Activated T-helper 17 cell treated with anti-CD3 and anti-CD28 coated beads, Interleukin-2, amount 50 U/mL, for 72 hours (primary cell): ENCODE measurements at places on chromosomes 4 and X.

DNA sequence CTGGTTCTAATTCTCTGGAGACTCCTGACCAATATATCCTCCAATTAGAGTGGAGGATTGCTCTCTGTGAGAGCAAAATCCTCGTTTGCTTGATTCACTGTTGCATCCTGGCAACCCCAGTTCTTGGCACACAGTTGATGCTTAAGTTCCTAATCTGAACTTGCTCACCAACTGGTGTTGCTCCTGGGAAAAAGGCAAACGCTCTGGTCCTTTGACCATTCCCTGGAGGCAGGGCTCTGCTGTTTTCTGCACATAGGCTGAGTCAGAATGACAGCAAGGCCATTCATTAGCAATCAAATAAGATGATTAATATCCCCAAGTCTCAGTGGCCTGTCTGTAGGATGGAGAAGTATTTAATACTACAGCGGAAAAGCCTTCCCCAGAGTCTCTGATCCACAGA, 172.7 kb upstream of the TBC1D9 start:
- peaks cover 13% of the 10 kb centered on the region for H3K27me3 ChIP-seq
- no peak overlapping the region for H3K4me3 ChIP-seq
- ATAC-seq: no peak
- no peaks in the 10 kb centered on the region for H3K4me1 ChIP-seq

GRCh38 chr4:22414833-22415232, 101.0 kb downstream of the ADGRA3 start:
- no peak for ATAC-seq
- no peak overlapping the region for H3K4me3 ChIP-seq
- no peak overlapping the region for H3K27ac ChIP-seq
- H3K4me1 ChIP-seq: no peaks in the 10 kb centered on the region

DNA sequence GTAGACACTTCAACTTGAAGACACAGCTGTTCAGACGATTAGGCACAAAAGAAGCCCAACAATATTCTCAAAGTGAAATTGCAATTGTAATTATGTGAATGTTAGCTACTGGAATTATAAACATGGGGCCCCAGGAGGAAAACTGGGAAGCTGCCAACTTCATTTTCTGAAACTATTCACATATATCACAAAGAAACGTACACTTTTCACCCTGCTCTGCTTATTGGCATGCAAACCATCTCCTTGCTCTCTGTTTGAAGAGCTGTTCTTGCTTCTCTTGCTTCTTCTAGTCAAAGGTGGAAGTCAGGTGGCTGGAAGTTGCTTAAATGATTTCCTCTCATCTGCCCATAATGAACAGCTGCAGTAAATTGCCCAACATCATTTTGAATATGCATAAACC, 320.1 kb downstream of the CFAP299 start:
- H3K4me1 ChIP-seq: no peaks in the 10 kb centered on the region
- no peaks in the 10 kb centered on the region for H3K36me3 ChIP-seq
- no peak overlapping the region for H3K4me3 ChIP-seq
- no peak overlapping the region for H3K27ac ChIP-seq
- H3K27me3 ChIP-seq: no peaks in the 10 kb centered on the region

- H3K36me3 ChIP-seq: no peaks in the 10 kb centered on the region
- no peaks in the 10 kb centered on the region for H3K27me3 ChIP-seq
- ATAC-seq: no peak
- no peak overlapping the region for H3K4me3 ChIP-seq
- no peaks in the 10 kb centered on the region for H3K4me1 ChIP-seq
Observed at GRCh38 chrX:73913580-73913979, 350.6 kb downstream of the CHIC1 start.

DNA sequence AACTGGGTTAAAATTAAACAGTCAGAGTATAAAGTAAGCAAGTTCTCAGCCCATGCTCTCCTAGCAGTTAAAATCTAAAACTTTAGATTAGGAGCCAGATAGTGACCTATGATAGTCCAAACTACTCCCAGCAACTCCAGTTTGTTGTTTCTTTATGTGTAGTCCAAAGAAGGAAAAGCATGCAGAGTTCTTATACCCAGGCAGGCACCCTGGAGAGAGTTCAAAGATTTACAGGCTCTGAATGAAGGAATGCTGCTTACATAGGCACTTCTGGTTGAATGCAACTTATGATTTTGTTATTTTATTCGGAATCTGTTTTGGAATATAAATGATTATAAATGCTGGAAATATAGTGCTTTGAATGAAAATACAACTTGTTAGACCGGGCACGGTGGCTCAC, 67.2 kb downstream of the GPAT3 start:
- no peak for ATAC-seq
- H3K4me1 ChIP-seq: no peaks in the 10 kb centered on the region
- no peak overlapping the region for H3K4me3 ChIP-seq

GRCh38 chrX:106935175-106935574, 15.0 kb downstream of the CLDN2 start:
- H3K27ac ChIP-seq: no peak overlapping the region
- H3K4me1 ChIP-seq: no peaks in the 10 kb centered on the region
- no peak for ATAC-seq
- no peak overlapping the region for H3K4me3 ChIP-seq
- no peaks in the 10 kb centered on the region for H3K27me3 ChIP-seq
